T-helper 17 cell (primary cell): ENCODE measurements at places on chromosomes 5 and 9.

- H3K27me3 ChIP-seq: no peaks in the 10 kb centered on the region
- no peak for DNase-seq
- H3K4me1 ChIP-seq: no peaks in the 10 kb centered on the region
- no peaks in the 10 kb centered on the region for H3K36me3 ChIP-seq
Measured at GRCh38 chr5:29702875-29703274, 1490.6 kb upstream of the CDH6 start.

DNA sequence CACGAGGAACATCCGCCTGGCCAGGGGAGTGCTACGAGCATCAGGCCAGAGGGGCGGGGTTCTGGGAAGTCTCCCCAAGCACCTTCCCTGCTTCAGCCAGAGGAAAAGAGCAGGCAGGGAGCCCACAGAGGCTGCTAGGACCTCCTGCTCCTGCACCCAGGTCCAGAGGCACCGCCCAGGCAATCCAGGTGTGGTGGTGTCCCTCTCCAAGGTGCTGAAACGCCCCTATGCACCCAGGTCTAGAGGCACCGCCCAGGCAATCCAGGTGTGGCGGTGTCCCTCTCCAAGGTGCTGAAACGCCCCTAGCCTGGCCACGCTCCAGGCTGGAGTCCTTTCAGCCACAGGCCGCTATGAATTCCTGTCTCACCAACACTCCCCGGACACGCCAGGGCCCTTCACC lies 10.7 kb upstream of the UBAC1 start:
- peak; percentile 39 for DNase-seq
- H3K27ac ChIP-seq: no peak overlapping the region
- peaks cover 10% of the 10 kb centered on the region for H3K27me3 ChIP-seq

GRCh38 chr5:147484708-147485020 lies 25.2 kb downstream of the DPYSL3 start:
- H3K27me3 ChIP-seq: peaks cover 22% of the 10 kb centered on the region
- no peak overlapping the region for H3K4me3 ChIP-seq
- no peaks in the 10 kb centered on the region for H3K36me3 ChIP-seq

GRCh38 chr5:6708814-6709213 lies 4.4 kb upstream of the TENT4A start:
- H3K36me3 ChIP-seq: no peaks in the 10 kb centered on the region
- no peak overlapping the region for H3K27ac ChIP-seq
- H3K4me1 ChIP-seq: peaks cover 10% of the 10 kb centered on the region

- peaks cover 44% of the 10 kb centered on the region for H3K4me1 ChIP-seq
- peak overlapping the region; percentile 89 for H3K4me3 ChIP-seq
- H3K27me3 ChIP-seq: no peaks in the 10 kb centered on the region
Measured at GRCh38 chr5:1792842-1793266, 6.8 kb downstream of the MRPL36 start.

DNA sequence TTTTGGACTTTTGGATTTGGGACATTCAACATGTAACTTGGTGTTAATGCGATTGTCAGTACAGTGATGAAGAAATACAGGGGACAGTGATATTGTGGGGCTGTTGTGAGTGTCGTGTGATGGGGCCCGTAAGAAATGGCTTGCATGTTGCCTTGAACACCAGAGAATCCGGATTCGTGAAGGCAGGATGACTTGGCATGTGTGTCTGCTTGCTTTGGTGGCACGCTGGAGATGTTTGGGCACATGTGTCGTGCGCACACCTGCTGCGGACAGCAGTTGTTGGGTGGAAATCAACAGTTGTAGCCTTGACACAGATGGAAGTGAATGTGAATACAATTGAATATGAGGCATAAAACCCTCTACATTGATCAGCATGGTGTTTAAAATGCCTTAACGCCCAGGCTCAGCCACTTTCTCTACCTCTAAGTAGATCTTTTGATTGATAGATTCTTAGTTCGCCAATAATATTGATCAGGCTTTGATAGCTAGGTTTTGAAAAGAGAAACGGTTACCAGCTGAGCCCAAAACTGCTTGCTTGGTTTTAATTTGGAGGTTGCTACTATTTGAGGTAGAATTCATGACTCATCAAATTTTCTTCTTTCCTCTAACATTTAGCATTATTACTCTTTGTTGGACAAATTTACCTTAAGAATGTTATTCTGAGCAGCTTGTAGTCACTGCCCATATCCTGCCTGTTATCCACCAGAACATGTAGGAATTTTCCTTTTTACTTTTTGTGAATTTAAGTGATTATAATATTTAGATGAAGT lies 94.4 kb downstream of the TRIO start:
- H3K4me1 ChIP-seq: no peaks in the 10 kb centered on the region
- no peak overlapping the region for H3K27ac ChIP-seq
- no peak for DNase-seq

DNA sequence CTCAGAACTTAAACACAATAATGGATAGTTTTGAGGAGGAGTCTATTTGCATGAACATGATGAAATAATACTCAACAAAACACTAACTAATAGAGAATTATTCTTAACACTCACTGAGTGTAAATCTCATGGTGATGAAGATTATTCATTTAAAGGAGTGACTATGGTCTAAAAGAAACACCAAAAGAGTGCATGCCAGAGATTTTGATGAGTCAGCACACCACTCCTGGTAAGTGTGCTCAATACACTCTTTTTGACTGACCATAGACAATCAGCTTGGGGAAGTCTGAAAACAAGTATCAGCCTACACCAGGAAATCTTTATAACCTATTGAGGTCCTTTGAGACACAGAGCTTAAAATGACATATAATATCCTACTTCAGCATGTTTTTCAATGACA lies 6.8 kb upstream of the FST start:
- no peak overlapping the region for H3K27ac ChIP-seq
- peaks cover 4% of the 10 kb centered on the region for H3K4me1 ChIP-seq
- H3K36me3 ChIP-seq: peaks cover 2% of the 10 kb centered on the region
- H3K4me3 ChIP-seq: no peak overlapping the region
- DNase-seq: no peak
- H3K27me3 ChIP-seq: peaks cover 78% of the 10 kb centered on the region

DNA sequence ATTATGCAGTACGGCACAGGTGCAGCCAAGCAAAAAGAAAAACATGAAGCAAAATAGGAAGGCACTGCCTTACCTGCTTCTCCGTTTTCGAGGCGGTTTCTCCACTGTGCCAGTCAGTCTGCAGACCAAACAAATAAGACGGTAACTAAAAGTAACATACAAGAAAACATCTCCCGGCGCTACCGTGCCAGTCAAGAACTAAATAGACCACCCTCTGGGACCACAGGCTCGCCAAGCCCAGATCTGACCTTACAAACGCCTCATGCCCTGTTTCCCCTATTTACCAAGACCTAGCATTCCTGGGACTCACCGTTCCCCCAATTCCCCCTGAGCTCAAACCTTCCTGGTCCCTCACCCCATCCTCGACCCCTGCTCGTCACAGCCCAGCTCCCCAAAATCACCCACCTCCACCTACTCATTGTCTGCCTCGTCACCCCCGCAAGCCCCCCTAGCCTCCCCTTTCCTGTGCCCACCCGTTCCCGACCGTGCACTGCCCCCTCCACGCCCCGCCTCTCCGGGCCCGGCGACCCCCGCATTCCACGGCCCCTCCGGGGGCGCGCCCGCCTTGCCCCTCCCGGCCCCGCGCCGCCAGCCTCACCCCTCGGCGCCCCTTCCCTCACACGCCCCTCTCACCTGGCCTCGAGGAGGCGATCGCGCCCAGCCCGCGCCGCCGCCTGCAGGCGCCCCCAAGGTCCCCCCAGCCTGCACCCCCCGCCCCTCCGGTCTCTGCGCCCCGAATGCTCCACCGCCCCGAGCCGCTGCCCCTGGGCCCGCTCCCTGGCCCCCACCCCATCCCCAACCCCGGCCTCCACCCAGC lies 560 bp downstream of the SCAI start:
- no peaks in the 10 kb centered on the region for H3K27me3 ChIP-seq
- H3K4me1 ChIP-seq: peaks cover 18% of the 10 kb centered on the region
- DNase-seq: no peak
